ENCODE measurements at places on chromosomes 13 and 19. TPM values are rescaled to one million over a fixed set of nuclear protein-coding genes. Genes with fewer than 3 reads are reported as not detected.
A peak's percentile ranks its signal among the peaks of the same experiment; 100 is the strongest.

- peak; percentile 75 for DNase-seq
Measured at GRCh38 chr13:30985637-30986205, 53.3 kb downstream of the TEX26 start.

The ZNF726 gene
- 0.54 TPM for total RNA-seq

The SOX1 gene
- not detected for total RNA-seq

DNA sequence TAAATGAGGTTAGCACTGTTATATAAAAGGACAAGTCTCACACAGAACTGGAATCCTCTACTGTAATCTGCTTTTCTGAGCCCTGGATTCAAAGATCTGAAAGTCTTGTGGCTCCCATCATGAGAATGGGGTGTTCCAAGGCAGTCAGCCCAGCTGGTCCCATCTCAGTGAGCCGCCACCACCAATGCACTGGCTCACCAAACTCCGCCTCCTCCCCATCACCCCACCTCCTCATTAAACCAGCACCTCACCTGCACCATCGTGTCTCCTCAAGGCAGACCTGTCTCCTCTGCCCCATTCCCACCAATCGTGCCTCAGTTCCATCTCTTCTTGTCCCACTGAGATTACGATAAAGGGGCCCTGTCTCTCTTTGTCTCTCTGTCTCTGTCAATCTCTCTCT lies 166.7 kb downstream of the USP12 start:
- no peak for DNase-seq

- no peak for DNase-seq
Measured at GRCh38 chr19:28036486-28036885, 1176.5 kb downstream of the UQCRFS1 start.

DNA sequence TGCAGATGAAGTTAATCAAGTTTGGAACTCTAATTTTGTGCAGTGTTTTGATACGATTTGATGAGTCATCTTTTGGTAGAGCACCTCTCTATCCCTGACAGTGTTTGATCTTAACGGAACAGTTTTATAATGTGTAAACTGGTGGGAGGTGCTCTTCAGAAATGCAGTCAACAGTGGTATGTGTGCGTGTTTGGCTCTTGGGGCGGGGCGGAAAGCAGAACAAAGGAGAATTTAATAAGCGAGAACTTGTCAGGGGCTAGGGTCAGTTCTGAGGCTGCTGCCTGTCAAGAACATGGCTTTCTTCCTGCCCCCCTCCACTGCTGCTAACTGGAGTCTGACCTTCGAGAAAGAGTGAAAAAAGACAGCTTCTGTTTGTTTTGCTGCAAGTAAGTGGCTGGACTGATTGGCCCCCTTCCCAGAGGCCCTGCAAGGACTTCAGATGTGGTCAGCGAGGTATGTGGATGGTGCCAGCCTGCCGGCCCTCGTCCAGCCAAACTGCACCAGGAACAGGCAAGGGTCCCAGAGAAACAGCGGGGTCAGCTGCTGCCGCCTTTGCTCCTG lies 40.8 kb downstream of the BBC3 start:
- peak; percentile 84 for DNase-seq

The NOSIP gene
- 74.6 TPM for total RNA-seq

DNA sequence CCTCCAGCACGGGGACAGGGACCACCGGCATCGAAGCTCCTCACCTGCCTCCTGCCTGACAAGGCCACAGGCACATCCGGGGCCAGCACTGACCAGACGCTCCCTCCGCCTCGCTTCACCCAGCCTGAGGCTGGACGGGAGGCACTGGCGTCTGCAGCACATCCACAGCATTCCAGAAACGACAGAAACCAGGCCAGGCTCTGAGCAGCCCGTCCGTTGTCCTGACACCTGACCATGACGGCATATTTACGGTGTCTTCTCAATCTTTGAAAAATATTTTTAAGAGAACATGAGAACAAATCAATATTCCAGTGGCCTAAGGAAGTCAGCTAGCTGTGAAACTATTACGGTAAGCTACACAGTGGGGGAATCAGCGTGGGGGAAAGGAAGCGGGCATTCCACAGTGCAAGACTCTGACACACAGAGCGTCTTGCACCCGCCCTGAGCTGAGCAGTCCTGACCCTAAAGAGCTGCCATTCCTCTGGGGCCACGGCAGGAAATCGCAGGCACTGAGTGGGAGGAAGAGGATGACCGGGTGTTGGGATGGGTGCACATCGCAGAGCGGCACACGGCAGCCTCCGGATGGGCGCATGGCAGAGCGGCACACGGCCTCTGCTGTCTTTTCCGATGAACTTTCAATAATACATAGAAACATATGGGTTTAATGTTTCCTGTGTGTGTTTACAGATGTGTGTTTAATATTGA lies 26.8 kb downstream of the RASA3 start:
- no peak for DNase-seq

- DNase-seq: no peak
Measured at GRCh38 chr13:111515307-111515617, 194.8 kb downstream of the TEX29 start.

- DNase-seq: no peak
Measured at GRCh38 chr13:73054712-73055111, 4.1 kb upstream of the KLF5 start.

- no peak for DNase-seq
Measured at GRCh38 chr19:2303211-2303798, 4.6 kb downstream of the LINGO3 start.

DNA sequence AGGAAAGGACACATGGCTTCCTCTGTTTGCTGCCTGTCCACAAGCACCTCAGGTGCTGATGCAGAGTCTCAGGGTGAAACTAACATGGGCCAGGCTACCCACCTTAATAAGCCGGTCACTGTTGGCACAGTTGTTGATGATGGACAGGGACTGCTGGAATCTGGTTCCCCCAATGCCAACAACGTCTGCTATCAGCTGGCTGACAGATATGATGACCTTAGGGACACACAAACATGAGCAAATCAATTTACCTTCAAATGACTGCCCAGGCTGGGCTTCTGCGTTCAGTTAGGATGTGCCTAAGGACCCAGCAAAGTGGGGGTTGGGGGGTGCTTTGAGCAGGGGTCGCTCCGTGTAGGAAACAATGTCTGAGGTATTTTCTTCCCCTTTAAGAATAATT lies 77.1 kb upstream of the SLC15A1 start:
- DNase-seq: no peak

The CEACAM7 gene
- not detected for total RNA-seq

The ZNF154 gene
- total RNA-seq: 13.1 TPM

DNA sequence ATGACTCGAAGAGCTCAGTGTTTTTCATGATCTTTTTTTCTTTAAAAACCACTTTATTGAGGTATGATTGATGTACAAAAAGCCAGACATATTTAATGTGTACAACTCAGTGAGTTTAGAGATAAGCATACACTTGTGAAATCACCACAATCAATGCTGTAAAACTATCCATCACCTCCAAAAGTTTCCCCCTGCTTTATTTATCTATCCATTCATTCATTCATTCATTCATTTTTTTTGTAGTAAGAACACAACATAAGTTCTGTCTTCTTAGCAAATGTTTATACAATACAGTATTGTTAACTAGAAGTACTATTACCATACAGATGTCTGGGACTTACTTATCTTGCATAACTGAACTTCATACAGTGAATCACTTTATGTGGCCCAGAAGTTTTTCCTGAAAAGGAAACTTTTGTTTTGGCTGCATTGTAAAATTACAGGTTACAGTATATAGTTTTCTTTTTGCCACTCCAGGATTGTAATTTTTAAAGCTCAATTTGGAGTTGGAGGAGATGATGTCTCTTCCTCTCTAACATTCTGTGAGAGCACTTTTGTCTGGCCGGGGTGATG lies 6.7 kb downstream of the RAP2A start:
- DNase-seq: peak; percentile 29

DNA sequence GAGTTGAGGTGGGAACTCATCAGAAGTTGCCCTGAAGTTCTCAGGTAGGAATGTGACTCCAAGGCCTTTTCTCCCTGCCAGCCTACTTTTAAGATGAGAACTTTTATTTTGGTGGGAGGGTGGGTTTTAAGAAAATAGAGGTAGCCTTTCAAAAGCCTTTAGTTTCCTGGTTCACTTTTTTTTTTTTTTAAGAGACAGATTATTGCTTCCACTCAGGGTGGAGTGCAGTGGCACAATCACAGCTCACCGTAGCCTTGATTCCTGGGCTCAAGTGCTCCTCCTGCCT lies 3.0 kb downstream of the C19orf67 start:
- DNase-seq: no peak

DNA sequence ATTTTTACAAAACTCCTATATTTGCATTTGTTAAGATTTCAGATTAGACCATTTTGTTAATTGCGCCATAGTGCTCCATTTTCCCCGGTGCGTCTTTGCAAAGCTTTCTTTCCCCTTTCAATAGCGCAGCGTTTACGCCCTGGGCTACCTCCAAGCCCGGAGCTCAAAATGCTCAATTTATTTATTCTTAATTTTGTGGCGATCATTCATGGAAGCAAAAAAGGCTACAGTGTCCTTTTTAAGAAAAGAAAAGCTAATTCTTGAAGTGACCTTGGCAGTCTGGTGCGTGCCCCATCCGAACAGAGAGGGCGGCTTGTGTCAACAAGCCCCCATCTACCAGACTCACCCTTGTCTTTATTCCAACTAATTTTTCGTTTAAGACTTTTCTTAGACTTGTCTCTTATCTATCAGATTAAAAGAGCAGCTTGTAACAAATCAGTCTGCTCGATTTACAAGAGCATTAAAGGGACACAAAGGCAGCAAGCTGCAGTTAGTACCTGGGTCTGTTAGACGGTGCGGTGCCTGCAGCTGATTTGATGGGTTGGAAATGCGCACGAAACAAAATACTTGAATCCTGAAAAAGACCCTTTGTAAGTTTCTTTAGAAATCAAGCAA lies 30.1 kb downstream of the GSX1 start:
- no peak for DNase-seq

The OR7A5 gene
- total RNA-seq: not detected

DNA sequence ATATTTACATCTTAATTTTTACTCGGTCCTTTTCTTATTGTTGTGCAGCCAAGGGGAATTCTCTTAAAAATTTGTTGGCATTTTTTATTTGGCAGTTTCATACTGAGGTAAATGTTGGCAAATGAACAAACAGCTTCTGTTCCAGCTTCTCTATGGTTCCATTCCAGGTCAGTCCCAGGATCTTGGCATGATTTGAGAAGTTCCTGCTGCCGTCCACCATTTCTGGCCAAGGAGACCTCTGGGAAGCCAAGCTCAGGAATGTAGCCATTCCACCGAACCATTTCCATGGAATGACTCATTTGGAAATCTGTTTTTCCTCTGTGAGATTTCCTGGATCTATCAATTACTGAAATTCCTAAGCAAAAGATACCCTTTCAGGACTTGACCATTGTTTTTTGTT lies 43.9 kb downstream of the SLC10A2 start:
- no peak for DNase-seq

The FGF21 gene
- total RNA-seq: not detected

- DNase-seq: peak; percentile 0
Measured at GRCh38 chr13:89393758-89394304, 1722.7 kb downstream of the SLITRK5 start.

DNA sequence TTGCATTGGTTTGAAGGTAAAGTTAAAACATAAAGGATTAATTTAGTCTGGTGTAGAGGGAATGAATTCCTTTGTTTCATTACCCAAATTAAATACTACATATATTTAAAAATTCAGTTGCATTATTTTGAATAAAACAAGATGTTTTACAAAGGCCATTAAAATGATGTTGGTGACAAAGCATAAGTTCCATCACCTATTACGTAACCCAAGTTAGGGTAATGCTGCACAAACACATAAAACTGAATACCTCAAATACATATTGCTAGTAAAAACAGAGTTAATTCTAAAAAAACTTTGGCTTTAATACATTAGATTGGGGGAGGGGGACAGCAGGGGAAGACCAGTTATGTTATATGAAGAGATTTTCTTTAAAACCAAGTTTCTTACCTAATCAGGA lies 80.3 kb downstream of the SERP2 start:
- DNase-seq: no peak

All from astrocyte (in vitro differentiated cells and primary cell).